ENCODE measurements at places on chromosomes 6 and 20.

- no peak for DNase-seq
Observed at GRCh38 chr6:127547904-127548649, 28.9 kb upstream of the C6orf58 start.

DNA sequence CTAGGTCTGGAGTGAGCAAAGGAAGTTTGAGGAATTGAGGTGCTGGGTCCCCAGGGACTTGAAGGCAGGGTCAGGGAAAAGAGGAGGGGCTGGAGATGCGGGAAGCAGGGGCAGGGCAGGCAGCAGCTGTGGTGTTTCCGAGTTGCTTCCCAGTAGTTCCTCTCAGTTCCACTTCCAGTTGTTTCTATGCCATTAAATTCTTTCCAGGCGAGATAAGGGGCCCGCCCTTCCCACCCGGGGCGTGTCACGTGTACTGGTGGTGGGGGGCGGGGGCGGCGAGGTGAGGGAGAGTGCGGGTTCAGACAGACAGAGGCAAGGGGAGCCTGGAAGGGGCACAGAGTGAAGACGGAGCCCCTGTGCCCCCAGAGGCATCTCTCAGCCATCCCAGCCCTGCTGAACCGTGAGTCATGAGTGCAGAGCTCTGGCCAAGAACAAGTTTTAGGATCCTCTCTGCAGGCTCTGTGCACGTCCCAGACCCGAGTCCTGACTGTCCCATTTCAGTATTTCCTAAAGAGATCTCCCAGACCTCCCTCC, 977 bp downstream of the TNXB start:
- DNase-seq: no peak

GRCh38 chr6:116217069-116217468, 36.8 kb downstream of the TSPYL4 start:
- DNase-seq: peak; percentile 74

- no peak for DNase-seq
Observed at GRCh38 chr6:6946206-6947155, 161.3 kb upstream of the RREB1 start.

DNA sequence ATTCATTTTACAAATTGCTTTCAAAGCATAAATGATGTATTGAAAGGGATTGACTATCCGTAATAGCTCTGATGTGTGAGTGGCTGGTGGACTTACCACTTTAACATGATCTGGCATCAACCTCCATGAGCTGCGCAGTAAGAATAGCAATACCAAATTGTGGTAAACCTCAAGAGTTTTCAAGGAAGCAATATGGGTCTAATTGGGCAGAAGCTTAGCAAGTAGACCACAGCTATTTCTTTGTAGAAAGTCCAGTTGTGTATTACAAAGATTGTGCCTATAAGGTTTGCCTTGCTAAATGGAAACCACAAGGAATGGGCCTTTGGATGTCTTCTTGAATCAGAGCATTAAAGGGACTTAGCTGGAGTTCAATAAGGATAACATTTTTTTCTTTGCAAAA, 736.6 kb downstream of the KIF16B start:
- no peak for DNase-seq

- DNase-seq: peak; percentile 90
Observed at GRCh38 chr6:149233056-149233715, 84.3 kb upstream of the TAB2 start.

DNA sequence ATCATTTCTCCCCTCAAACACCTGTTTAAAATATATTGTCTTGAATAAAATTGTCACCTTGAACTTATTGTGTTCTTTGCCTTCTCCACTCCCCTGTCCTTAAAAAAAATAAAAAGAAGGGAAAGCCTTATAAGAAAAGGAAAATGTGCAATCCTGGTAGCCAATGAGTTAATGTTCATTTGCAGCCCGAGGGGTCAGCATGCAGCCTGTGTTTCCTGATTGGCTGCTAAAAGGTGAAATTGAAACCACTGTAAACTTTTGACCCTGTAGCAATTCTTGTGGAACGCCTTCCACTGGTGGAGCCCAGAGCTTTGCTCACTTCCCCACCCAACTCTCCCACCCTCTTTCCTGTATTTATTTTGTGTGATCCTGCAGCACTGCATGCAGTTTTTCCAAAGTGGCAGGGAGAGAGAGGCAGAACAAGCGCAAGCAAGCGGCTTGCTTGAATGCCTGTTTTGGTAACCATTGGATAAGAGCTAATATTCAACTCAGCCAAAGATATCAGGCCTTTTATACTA, 74.9 kb downstream of the NCOA3 start:
- DNase-seq: peak; percentile 79

DNA sequence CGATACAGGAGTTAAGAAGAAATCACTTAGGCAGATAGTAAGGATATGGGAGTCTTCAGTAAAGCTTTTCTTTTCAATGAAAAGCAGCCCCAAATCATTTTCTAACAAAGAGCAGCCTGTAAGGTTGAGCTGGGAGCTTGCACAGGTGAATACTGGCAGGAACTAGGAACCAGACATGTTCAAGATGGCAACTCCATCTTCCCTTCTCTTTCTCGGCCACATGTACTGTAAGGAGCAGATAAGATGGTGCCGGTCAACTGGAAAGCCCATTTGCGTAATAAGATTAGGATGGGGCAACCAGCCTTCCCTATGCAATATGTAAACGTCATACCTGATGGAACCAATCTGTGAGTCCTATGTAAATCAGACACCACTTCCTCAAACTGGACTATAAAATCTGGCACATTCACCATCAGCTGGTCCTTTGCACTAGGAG, 46.2 kb upstream of the RNGTT start:
- DNase-seq: peak; percentile 94

DNA sequence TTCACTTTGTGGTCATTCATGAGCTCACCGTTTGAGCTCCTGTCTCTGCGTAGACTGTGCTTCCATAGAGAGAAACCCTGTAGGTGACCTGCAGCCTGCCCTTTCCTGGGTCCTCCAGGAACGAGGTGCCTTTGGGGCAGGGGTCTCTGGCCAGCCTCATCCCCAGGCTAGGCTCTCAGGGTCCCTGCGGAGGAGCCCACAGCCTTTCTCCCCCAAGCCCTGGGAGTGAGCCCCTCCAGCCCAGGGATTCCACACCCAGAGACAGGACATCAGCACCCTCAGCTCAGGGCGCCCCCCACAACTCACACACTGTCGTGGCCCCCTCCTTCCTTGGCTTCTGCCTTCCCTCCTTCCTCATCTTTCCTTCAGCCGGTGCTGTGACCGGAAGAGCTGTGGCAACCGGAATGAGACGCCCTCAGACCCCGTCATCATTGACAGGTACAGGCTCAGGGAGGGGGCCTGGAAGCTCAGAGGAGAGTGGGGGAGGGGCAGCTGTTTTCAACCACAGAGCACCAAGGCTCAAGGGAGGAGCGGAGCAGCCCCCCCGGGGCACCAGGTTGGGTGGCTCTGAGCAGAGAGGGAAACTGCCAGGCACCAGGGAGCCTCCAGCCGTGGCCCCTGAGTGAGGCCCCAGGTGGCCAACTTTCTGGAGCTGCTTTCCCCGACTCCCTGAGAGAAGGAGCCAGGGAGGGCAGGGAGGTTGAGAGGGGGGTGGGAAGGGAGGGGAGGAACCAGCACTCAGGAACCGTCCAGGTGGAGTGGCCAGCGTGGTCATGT, 16.8 kb downstream of the EBF4 start:
- no peak for DNase-seq

DNA sequence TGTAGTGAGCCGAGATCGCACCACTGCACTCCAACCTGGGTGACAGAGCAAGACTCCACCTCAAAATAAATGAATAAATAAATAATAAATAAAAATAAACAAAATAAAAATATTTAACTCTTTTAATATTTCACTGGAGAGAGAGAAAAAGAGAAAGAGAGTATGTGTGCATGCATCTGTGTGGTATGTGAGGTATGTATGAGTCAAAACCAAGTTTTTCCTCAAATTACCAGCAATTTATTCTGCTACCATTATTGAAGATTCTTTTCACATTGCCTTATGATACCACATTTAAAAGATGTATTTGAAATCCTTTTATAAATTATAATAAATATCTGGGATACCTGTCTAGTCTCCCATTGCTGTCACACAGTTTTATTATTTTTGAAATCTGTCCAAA, 122.1 kb downstream of the CD164 start:
- no peak for DNase-seq
